Mesothelial cell of epicardium (in vitro differentiated cells): ENCODE measurements at places on chromosomes 2 and 18. TPM values are rescaled to one million over a fixed set of nuclear protein-coding genes. Genes with fewer than 3 reads are reported as not detected.
A peak's percentile ranks its signal among the peaks of the same experiment; 100 is the strongest.

DNA sequence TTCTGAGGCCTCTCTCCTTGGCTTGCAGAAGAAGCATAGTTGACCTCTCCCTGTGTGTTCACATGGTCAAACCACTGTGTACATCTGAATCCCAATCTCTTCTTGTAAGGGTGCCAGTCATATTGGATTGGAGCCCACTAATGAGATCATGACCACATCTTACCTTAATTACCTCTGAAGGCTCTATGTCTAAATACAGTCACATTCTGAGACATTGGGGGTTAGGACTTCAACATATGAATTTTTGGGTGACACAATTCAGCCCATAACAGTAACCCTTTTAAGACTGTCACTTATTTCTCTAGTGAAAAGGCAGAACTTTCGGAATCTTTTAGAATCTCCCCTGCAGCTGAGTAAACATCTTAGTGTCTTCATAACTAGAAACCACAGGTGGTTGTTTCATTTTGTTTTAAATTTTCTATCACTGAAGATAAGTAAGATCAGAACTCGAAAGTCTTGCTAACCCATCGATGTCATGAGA lies 33.3 kb downstream of the BMP10 start:
- H3K27ac ChIP-seq, result no peak overlapping the region
- no peak for DNase-seq
- H3K27me3 ChIP-seq, result peaks cover 5% of the 10 kb centered on the region
- H3K4me1 ChIP-seq, result no peaks in the 10 kb centered on the region
- H3K36me3 ChIP-seq, result no peaks in the 10 kb centered on the region

GRCh38 chr18:47557160-47557559 lies 305.7 kb upstream of the SKOR2 start:
- no peaks in the 10 kb centered on the region for H3K36me3 ChIP-seq
- H3K4me3 ChIP-seq, result no peak overlapping the region
- no peaks in the 10 kb centered on the region for H3K4me1 ChIP-seq
- no peak for DNase-seq

GRCh38 chr2:85254540-85255300 lies 73.1 kb downstream of the TGOLN2 start:
- no peak for DNase-seq
- no peaks in the 10 kb centered on the region for H3K27me3 ChIP-seq
- H3K4me1 ChIP-seq, result peaks cover 74% of the 10 kb centered on the region
- no peaks in the 10 kb centered on the region for H3K36me3 ChIP-seq

The SERPINB12 gene
- total RNA-seq, result not detected in 3 replicates

GRCh38 chr2:224442071-224442967 lies 40.4 kb upstream of the FAM124B start:
- H3K27me3 ChIP-seq, result no peaks in the 10 kb centered on the region
- DNase-seq, result no peak
- no peak overlapping the region for H3K4me3 ChIP-seq
- H3K36me3 ChIP-seq, result no peaks in the 10 kb centered on the region
- H3K4me1 ChIP-seq, result no peaks in the 10 kb centered on the region

The KIF1A gene
- 46.2 to 49.5 TPM (median 48.9 TPM) in 3 replicates for total RNA-seq

DNA sequence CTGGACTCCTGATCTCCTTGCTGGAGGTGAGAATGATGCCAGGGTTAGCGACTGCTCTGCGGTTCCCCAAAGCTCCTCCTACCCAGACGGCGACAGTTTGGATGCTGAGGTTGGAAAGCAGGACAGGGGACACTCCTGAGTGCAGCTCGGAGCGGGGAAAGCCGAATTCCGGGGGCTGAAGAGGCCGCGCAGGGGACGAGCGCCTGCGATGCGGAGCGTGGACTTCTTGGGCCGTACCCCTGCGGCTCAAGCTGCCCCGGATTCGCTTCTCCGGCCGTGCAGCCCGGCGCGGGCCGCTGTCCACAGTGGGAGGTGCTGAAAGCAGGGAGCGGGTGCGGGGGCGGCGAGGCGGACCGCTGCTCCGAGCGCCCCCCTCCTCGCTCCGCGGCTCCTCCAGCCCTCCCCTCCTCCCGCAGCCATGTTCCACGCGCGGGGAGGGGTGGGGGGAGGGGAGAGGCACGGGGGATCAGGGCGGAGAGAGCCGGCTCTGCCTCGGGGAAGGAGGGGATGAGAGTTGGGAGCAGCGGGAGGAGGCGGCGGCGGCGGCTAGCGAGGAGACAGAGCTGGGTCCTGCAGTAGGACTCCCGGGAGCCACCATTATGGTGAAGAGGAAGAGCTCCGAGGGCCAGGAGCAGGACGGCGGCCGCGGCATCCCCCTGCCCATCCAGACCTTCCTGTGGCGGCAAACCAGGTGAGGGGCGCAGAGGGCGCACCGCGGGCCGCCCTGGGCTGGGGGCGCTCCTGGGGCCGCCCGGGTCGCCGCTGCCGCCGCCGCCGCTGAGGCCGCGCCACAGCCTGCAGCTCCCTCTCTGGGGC lies at the start of gene UNC80:
Gene UNC80, plus strand, starts transcription at position 359 of the 816 bp plus-strand sequence. Its CDS starts 241 bp downstream, at position 600.
- no peak within 1 kb of the TSS for H3K27ac ChIP-seq
- no peaks in the 10 kb centered on the region for H3K36me3 ChIP-seq
- H3K4me3 ChIP-seq, result peak within 1 kb of the TSS; percentile 67
- peaks cover 5% of the 10 kb centered on the region for H3K4me1 ChIP-seq
- peaks cover 60% of the 10 kb centered on the region for H3K27me3 ChIP-seq

The FBXO36 gene
- 5.1 to 6.2 TPM (median 5.5 TPM) in 3 replicates for total RNA-seq

DNA sequence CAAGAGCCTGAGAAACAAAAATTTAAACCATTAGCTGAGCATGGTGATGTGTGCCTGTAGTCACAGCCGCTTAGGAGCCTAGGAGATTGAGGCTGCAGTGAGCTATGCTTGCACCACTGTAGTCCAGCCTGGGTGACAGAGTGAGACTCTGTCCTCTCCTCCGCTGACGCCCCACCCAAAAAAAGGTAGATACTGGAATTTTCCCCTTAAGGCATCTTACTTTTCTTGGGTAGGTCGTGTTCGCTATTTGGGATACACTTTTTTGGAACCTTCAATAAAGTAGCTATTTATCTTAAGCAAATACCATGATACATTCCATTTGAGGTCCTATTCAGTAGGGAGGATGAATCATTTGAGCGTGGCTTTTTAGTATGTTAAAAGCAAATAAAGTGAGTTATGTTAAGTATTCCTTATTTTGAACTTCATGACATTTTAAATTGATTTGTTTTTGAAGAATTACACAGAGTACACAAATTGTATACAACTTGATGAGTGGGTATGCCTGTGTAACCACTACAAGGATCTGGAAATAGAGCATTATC lies 38.7 kb downstream of the RALBP1 start:
- peak overlapping the region; percentile 25 for H3K27ac ChIP-seq
- H3K27me3 ChIP-seq, result no peaks in the 10 kb centered on the region
- DNase-seq, result no peak
- peaks cover 12% of the 10 kb centered on the region for H3K4me1 ChIP-seq

GRCh38 chr2:28615706-28616105 lies 119.8 kb downstream of the PLB1 start:
- peaks cover 20% of the 10 kb centered on the region for H3K4me1 ChIP-seq
- H3K4me3 ChIP-seq, result no peak overlapping the region
- no peak for DNase-seq
- no peak overlapping the region for H3K27ac ChIP-seq

DNA sequence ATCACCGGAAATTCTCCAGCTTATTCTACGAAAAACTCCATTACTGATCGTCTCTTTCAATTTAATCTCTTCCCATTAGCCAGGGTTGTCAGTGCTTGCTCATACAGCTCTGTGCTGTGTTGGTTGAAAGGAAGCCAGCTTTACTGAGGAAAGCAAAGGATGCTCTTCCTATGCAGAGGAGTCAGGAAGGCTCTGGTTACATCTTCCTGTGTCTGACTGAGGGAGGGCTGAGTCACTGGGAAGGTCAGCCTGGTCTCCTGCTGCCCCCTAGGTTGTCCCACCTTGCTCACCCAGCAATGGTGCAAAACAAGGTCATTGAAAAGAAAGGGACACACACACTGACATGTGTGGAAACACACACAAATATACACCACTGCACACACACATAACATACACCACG lies 975.6 kb downstream of the DCDC2C start:
- no peak overlapping the region for H3K4me3 ChIP-seq
- DNase-seq, result no peak
- no peaks in the 10 kb centered on the region for H3K4me1 ChIP-seq
- H3K36me3 ChIP-seq, result no peaks in the 10 kb centered on the region

The POTEJ gene
- total RNA-seq, result not detected in 3 replicates

The SMYD1 gene
- total RNA-seq, result not detected in 3 replicates

DNA sequence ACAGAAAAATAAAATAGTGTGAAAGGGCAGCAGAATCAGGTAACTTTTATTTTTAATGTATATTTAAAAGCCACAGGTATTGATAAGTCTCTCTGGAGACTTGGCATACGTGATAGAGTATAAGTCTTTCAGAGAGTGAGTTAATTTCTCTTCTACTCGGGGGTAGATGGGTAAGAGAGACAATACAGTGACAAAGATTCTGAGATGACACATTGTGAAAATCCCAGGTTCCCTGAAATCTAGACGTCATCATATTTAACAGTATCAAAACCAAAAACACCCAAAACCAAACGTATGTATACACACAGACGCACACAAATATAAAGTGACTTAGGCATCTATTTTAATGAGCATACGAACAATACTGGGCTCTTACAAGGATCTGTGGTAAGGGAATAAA lies 33.3 kb downstream of the NIF3L1 start:
- H3K27ac ChIP-seq, result no peak overlapping the region
- peaks cover 33% of the 10 kb centered on the region for H3K36me3 ChIP-seq
- no peaks in the 10 kb centered on the region for H3K27me3 ChIP-seq
- no peaks in the 10 kb centered on the region for H3K4me1 ChIP-seq
- DNase-seq, result no peak
- H3K4me3 ChIP-seq, result no peak overlapping the region

- H3K4me3 ChIP-seq, result no peak overlapping the region
- DNase-seq, result no peak
- no peak overlapping the region for H3K27ac ChIP-seq
- H3K36me3 ChIP-seq, result no peaks in the 10 kb centered on the region
Measured at GRCh38 chr2:183597841-183598240, 473.6 kb downstream of the NUP35 start.

GRCh38 chr2:28206762-28207161 lies 185.9 kb upstream of the FOSL2 start:
- no peak overlapping the region for H3K4me3 ChIP-seq
- peaks cover 7% of the 10 kb centered on the region for H3K4me1 ChIP-seq
- no peaks in the 10 kb centered on the region for H3K27me3 ChIP-seq
- H3K36me3 ChIP-seq, result no peaks in the 10 kb centered on the region
- DNase-seq, result no peak

DNA sequence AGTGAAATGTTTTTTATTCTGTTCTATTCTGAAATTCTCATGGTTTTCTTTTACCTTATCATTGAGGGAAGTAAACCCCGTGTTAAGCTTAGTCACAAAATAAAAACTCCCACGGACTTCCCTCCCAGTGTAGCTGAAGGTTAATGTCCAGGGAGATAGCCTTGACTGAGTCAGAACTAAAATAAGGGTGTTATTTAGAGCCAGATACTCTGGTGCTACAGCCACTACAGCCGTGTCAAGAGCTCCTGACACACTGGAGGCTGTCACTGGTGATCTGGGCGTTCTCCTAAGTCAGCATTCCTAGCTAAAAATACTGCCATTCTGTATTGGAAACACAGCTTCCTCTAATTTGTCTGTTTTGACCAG lies 82.0 kb upstream of the RANBP2 start:
- H3K4me3 ChIP-seq, result no peak overlapping the region
- no peaks in the 10 kb centered on the region for H3K36me3 ChIP-seq
- no peaks in the 10 kb centered on the region for H3K27me3 ChIP-seq
- no peak for DNase-seq

DNA sequence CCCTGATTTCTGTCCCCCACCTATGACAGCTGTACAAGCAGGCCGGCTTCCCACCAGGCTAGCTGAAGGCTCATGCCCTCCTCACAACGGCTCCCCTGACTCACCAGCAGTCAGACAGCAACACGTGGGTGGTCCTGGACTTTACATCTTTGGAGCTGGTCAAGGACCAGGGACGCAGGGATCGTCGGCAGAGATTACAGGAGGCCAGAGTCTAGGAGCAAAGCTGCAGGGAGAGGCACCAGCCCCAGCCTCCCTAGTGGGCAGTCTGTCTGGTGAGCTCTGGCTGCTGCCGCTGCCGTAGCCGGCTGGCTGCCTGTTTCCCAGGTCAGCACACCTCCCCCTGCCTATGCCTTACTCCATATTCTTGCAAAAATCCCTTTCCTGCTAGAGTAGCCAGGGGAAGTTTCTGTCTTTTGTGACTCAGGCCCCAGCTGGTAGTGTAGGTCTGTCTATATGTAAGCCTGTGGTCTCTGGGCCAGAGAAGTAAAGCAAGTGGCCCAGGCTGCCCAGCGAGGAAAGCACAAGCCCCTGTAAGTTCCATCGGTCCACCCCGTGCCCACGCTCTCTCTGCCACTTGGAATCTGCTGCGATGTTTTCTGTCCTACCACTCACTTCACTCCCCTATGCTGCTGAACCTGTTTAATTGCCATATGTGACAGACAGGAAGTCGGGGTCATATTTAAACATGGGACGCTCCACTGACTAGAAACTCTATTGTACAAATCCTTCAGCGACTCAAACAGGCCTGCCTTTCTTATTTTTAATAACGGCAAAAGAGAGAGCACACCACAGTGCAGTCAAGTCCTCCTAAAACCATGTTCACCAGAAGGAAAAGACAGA lies 2.4 kb upstream of the ARHGEF4 start:
- H3K27me3 ChIP-seq, result peaks cover 54% of the 10 kb centered on the region
- H3K4me3 ChIP-seq, result no peak overlapping the region
- no peaks in the 10 kb centered on the region for H3K36me3 ChIP-seq
- H3K4me1 ChIP-seq, result peaks cover 3% of the 10 kb centered on the region
- H3K27ac ChIP-seq, result no peak overlapping the region
- DNase-seq, result no peak

DNA sequence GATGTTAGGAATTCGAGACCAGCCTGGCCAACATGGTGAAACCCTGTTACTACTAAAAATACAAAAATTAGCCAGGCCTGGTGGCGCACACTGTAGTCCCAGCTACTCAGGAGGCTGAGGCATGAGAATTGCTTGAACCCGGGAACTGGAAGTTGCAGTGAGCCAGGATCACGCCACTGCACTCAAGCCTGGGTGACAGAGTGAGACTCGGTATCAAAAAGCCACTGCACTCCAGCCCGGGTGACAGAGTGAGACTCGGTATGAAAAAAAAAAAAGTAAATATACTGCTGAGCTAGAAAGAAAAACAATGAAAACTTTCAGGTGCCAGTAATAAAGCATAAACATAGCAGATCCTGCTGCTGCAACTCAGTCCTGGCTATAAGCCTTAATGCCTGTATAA lies 73.5 kb downstream of the STRN start:
- no peaks in the 10 kb centered on the region for H3K27me3 ChIP-seq
- DNase-seq, result no peak
- no peaks in the 10 kb centered on the region for H3K4me1 ChIP-seq
- no peak overlapping the region for H3K27ac ChIP-seq
- H3K4me3 ChIP-seq, result no peak overlapping the region

The ABCB11 gene
- total RNA-seq, result 0.02 to 0.18 TPM (median 0.07 TPM) in 3 replicates

- no peak overlapping the region for H3K27ac ChIP-seq
- DNase-seq, result no peak
- H3K4me3 ChIP-seq, result no peak overlapping the region
- H3K4me1 ChIP-seq, result peaks cover 22% of the 10 kb centered on the region
Measured at GRCh38 chr2:98912221-98912851, 23.7 kb downstream of the CRACDL start.

GRCh38 chr2:1813371-1813770 lies 69.1 kb upstream of the PXDN start:
- DNase-seq, result no peak
- no peak overlapping the region for H3K27ac ChIP-seq
- H3K27me3 ChIP-seq, result no peaks in the 10 kb centered on the region
